ENCODE measurements at places on chromosomes 5 and 9.

GRCh38 chr9:101028346-101029314, at the start of gene PLPPR1:
PLPPR1 (plus strand) TSS chr9:101028727.
- no peak for DNase-seq

GRCh38 chr9:76292658-76293057, 101.6 kb downstream of the RFK start:
- no peak for DNase-seq

DNA sequence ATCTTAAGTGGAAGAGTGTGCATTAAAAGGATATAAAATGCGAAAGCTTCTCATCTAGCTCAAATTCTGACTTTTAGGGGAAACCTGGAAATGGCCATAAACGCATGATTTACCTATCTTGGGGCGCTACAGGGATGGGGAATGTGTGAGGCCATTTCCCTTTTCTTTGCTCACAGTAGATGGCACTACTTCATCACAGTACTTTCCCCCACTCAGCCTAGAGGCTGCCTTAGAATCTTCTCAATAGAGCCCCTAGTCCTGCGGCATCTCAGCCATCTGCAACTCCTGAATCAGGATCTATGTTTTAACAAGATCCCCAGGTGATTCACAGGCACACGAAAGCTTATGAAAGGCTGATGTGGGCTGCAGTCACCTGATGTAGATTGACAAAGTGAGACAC, 110.8 kb downstream of the LHFPL2 start:
- DNase-seq = no peak

DNA sequence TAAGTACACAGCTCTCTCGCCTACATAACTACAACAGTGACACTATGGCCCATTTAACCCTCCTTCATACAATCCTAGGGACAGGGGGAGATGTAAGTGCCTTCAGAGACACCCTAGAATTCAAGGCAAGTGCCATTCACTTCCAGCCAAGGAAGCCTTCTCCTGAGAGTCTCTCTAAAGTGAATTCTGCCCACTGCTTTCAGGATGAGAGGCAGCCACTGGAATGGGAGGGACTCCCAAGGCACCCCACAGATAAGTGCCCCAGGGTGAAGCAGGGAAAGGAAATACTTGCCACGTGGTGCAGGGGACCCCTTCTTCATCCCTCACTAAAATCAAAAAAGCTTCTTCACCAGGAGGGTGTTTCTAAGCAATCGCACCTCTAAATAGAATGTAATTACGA, 283.7 kb downstream of the ZNF608 start:
- DNase-seq = no peak
